GM19239 (cell line): ENCODE measurements at places on chromosomes 11 and 22.
A peak's percentile ranks its signal among the peaks of the same experiment; 100 is the strongest.

- no peak for DNase-seq
Observed at GRCh38 chr11:7787239-7787638, 9.5 kb downstream of the OR5P2 start.

GRCh38 chr11:103031834-103032233, 60.1 kb downstream of the DCUN1D5 start:
- DNase-seq: no peak

GRCh38 chr22:39577366-39577765, 6.8 kb downstream of the CACNA1I start:
- no peak for DNase-seq

GRCh38 chr22:41551877-41552582, 7.8 kb upstream of the POLR3H start:
- no peak for DNase-seq

- no peak for DNase-seq
Observed at GRCh38 chr11:120467627-120468026, 43.9 kb upstream of the GRIK4 start.

DNA sequence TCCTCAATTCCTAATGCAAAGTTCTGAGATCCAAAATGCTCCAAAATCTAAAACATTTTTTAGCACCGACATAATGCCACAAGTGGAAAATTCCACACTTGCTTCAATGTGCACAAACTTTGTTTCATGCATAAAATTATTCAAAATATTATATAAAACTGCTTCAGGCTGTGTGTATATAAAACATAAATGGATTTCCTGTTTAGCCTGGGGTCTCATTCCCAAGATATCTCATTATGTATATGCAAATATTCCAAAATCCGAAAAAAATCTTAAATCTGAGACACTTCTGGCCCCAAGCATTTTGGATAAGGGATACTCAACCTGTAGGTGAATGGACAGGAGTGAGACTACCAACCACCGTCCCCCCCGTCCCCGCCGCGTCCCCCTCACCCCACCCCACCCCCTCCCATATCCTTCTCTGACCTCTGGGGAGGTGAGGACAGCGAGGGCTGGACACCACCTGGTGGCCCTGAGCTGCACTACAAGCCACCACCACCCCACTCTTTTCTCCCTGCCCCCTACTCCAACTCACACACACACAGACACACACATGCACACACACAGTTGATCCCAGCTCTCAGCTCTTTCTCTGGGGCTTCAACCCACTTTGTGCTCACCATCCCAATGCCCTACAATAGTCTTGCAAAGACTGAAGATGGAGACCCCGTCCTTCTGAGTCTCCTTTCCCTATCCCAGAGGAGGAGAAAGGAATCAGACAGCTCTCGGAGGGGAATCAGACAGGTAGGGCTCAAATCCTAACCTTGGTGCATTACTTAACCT, 101.0 kb downstream of the PDE2A start:
- no peak for DNase-seq

DNA sequence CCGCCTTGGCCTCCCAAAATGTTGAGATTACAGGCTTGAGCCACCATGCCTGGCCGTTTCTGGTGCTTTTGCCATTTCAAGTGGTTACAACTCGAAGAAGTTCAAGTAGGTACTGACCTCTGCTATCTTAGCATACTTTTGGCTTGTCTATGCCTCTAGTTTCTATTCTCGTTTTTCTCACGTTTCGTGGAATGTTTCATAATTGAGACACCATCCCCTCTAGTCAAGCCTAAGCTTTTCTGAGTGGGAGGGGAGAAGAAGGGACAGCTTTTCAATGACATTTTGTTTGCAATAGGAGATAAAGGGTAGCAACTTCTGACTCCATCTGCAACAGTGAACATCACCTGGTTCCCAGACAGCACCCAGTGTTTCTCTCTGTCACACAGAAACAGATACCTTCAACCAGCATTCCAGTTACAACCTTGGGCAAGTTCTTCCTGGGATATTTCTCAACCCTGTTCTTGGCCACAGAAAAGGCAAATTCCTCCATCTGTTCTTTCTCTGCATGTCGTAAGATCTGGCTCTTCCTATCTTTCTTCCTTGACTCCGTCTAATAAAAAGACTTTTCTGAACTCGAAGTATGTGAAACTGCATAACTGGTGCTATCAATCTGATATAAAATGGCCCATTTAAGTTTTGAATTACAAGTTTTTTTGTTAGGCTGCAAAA, 25.5 kb downstream of the DDI1 start:
- no peak for DNase-seq

DNA sequence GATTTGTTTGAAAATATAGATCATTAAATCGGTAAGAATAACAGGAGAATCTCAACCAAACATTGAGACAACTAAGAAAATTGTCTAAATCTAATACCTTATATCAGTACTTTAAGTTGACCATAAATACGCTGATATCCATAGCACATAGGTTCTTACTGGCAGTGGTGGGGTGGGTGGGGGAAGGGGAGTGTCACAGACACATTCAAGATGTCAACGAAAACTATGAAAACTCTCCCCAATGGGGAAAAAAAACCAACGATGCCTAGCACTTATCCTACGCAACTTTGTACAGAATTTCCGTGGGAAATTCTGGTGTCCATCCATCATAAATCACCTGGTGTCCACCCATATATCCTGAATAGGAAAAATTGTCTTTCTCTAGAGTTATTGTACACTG, 6.2 kb downstream of the GRAP2 start:
- no peak for DNase-seq

- no peak for DNase-seq
Observed at GRCh38 chr11:3939211-3939610, 83.7 kb downstream of the STIM1 start.

GRCh38 chr11:7977232-7977917, 9.8 kb upstream of the EIF3F start:
- no peak for DNase-seq

GRCh38 chr11:73386016-73386415, 9.8 kb downstream of the RELT start:
- no peak for DNase-seq

- DNase-seq: no peak
Observed at GRCh38 chr11:120658071-120658423, 146.5 kb downstream of the GRIK4 start.

DNA sequence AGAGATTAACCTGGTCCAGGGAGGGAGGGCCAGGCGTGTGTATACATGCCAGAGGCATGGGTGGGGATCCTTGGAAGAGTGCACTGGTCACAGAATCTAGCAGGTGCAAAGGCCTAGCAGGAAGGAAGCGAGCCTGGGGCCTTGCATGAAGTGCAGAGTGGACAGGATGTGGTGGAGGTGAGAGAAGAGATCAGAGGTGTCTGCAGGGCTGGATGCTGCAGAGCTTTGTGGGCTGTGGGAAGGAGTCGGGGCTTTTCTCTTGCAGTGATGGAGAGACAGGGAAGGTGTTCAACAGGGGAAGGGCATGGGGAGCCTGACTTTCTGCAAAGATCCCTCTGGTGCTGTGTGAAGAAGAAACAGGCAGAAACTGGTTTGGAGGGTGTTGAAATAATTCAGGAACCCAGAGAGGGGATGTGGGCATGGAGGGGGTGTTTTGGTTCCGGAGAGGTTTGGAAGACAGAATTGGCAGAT, 2.5 kb upstream of the TPST2 start:
- peak; percentile 66 for DNase-seq

- no peak for DNase-seq
Observed at GRCh38 chr11:35003186-35003585, 86.8 kb downstream of the PDHX start.

- no peak for DNase-seq
Observed at GRCh38 chr11:12108875-12109453, 1.4 kb upstream of the MICAL2 start.

GRCh38 chr11:78099666-78100065, 20.0 kb upstream of the NDUFC2 start:
- no peak for DNase-seq

DNA sequence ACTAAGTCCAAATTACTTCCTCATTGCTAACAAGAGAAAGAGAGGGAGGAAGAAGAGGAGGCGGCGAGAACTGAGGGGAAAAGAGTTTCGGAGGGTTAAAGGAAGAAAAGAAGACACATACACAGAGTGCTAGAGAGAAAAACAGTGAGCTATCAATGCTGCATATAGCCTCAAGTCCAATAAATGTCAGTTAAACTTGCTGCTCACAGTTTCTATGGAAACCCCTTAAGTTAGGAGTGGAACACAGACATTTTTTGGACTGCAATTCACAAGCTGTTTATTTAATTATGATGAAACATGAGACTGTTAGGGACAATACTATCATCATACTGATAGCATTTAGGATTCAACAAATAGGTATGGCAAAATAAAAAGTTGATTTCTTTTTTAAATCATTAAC, 1320.4 kb downstream of the LRRC4C start:
- no peak for DNase-seq

- no peak for DNase-seq
Observed at GRCh38 chr11:62166371-62166770, 23.6 kb upstream of the SCGB1D1 start.

- no peak for DNase-seq
Observed at GRCh38 chr11:45247433-45247832, 38.7 kb downstream of the SYT13 start.

GRCh38 chr11:131579932-131580387, 209.5 kb downstream of the NTM start:
- DNase-seq: peak; percentile 10
